ENCODE measurements at places on chromosomes 3 and 15.

DNA sequence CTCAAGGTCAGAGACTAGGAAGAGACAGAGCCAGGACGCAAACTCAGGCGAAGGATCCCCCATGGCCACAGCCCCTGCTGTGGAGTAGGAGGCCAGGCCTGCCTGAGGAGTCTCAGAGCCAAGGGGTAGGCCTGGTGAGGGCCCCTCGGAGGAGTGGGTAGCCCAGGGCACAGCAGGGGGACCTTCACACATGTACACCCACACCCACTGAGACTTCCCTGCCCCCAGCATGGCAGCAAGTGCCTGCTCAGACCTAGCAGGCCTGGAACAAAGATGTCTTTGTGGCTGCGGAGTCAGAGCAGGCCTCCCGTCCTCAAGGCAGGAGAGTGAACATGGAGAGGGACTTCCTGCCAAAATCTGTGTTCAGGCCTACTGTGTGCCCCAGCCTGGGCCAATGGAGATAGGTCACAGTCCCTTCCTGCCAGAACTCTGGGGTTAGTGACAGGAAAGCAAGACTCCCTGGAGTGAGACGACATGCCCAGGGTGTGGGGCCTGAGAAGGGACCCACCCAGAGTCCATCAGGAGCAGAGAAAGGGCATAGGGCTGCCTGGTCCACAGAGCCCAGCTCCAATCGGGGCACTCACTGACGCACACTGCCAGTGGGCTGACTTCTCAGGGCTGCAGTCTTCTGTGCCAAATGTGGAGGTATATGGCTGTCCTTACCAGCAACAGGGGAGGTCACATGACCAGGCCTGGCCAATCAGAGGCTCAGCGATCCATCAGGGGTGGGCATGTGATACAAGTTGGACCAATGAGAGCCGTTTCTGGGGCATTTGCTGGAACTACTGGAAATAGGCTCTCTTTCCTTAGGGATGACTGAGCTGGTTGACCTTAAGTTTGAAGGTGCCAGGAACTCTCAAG, 2.3 kb downstream of the GRIP2 start:
- no peak for DNase-seq

GRCh38 chr3:19934098-19934566, at the start of gene EFHB:
TSS of gene EFHB (minus strand) at chr3:19934217. CDS start at chr3:19934018, 199 bp downstream.
- peak; percentile 33 for DNase-seq

- DNase-seq, result peak; percentile 94
Measured at GRCh38 chr3:32238453-32239306, at the start of gene CMTM8. TSS of gene CMTM8 (plus strand) at chr3:32238680. CDS start at chr3:32238973, 293 bp downstream.

DNA sequence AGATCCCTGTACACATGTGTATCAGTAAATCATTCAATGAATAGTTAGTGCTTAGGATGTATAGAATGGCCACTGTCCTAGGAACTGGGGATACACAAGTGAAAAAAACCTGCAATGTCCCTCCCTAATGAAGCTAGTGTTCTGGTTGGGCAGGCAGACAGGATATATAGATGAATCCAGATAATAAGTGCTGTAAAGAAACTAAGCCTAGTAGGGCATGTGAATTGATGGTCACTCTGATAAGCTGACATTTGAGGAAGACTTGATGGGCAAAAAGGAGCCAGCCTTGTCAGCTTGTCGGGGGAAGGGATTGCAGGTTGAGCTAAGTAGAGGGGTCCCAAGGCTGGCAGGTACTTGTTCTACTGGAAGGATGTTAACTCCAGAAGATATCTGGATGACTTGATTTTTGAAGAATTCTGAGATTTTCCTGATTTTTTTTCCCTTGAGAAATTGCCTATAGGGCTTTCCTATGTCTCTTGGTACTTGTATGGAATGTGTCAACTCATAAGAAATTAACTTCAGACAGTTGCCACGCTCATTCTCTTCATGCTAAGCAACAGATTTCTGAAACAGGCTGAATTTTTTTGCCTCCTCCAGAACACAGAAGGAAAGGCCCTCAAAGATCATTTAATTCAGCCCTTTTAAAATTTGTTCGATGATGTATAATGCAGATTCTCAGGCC, 6.3 kb upstream of the KIF23 start:
- DNase-seq, result no peak

GRCh38 chr15:57439128-57440027, 63.1 kb downstream of the CGNL1 start:
- no peak for DNase-seq

- no peak for DNase-seq
Measured at GRCh38 chr3:40079847-40080240, 229.7 kb upstream of the EIF1B start.

GRCh38 chr3:183129243-183129642, 29.9 kb upstream of the MCCC1 start:
- no peak for DNase-seq

DNA sequence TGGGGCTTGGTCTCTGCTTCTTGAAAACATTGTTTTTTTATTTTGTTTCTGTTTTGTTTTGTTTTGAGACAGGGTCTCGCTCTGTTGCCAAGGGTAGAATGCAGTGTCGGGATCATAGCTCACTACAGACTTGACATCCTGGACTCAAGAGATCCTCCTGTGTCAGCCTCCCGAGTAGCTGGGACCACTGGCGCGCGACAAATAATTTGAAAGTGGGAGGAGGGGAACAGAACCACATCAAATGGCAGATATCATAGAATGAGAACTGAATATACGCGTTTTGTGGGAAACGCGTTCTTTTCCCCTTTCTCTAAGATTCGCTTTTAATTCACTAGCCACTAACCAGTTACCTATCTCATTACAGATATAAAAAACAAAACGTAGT, 641 bp upstream of the VPS13C start:
- DNase-seq, result no peak

- no peak for DNase-seq
Measured at GRCh38 chr3:125367403-125368230, 7.5 kb downstream of the ZNF148 start.

DNA sequence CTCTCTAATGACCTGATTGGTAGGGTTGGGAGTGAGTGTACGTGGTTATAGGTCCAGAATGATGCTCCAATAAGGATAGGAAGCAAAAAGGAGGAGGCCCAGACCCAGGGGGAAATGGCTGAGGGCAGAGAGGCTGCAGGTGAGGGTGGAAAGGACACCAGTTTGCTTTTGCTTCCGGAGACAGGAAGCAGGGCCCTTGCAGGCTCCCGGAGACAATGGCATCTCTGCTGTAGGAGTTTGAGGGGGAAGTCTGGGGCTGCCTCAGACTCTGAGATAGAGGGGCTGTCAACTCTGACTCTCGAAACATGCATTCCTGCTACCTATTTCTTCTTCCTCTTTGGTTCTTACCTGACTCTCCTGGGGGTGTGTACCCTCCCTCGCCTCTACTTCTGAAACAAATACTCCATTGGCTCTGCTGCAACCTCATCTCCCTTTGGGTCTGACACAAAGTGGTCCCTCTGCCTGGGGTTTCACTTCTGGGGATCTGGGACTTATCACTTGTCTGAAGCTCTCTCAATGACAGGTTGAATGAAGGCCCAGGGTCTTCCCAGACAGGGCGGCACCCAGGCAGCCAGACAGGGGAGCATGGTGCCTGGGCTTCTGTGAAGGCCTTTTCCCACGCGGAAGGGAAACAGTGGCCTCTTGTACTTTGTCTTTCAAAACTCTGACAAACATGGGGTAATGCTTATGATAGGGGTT, 61.5 kb downstream of the CHRD start:
- DNase-seq, result no peak

DNA sequence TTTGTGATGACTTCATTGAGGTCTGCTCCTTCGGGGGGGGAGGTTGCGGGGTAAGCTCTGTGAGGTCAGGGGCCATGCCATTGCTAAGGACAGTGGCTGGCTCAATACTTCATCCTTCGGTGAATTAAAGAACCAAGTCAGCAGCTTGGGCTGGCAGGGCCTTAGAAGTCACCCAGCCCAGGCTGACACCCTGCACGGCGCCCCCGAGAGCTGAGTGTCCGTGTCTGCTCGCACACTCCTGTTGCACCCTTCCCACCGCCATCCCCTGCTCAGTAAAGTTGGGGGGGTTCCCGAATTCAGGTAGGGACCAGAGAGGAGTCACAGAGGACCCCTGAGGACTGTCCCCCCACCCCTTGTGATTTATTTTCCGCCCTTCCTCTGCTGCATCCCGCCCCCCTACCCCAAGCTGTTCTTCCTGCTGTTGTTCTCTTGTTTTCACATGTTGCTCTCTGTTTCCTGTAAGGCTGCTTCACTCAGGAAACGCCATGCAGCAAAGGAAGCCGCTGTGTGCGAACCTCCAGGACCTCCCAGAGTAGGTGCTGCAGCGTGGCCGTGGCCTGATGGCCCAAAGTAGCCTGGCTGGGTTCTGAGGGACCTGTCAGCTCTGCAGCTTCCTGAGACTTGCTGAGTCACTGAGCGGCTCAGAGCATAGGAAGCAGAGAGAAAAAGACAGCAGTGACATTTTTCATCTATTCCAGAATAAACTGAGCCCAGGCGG, 14.4 kb downstream of the EFCC1 start:
- DNase-seq, result no peak

DNA sequence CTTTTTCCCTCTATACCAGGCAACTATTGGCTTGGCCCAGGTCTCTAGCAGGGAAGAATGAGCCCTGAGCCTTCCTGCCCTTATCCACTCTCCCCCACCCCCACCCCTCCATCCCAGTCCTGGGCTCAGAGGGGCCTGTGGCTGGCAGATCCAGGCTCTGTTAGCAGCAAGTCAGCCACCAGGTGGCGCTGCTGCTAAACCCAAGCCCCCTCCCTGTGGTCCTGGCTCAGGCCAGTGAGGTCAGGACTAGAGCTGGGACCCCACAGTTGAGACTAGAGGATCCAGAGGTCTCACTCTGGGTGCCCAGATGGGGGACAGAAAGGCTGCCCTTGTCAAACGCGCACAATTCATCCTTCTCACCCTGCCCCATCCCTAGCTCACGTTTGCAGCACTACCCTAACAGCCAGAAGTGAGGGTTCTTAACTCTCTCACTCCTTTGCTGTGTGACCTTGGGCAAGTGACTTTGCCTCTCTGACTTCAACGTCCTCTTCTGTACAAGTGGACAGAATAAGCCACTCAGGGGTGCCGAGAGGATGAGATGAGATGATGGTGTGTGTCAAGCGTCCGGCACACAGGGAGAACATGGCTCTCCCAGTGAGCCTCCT, 46.8 kb upstream of the SLC6A1 start:
- DNase-seq, result peak; percentile 86

GRCh38 chr15:87746333-87746732, 510.2 kb downstream of the NTRK3 start:
- no peak for DNase-seq

GRCh38 chr3:152574461-152575079, 260.4 kb upstream of the P2RY1 start:
- DNase-seq, result peak; percentile 54

DNA sequence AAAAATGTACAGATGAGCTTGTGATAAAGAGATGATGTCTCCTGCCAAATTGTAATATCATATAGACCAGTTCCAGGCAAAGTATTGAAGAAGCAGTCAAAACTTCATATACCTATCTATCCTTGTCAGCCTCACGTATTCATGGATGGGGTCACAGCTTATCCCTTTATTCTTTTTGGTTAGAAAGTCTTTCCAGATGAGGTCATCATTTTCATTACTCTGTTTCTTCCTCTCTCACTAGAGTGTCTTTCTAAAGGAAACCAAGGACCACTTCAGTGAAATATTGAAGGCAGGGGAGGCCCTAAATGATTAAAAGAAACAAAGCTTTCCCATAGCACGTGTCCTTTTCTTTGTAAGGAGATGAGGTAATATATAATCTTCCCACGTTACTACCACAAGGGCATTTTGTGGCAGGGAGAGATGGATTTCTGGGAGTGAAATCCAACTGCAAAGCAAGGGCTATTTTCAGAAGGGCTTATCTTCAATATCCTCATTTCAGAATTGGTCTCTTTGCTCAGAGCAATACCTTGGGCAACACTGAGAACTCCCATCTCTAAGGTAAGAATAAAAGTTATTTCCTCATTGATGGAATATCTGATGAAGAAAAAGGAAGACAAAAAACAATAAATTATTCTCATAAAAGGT, 260.2 kb downstream of the TIGIT start:
- no peak for DNase-seq

DNA sequence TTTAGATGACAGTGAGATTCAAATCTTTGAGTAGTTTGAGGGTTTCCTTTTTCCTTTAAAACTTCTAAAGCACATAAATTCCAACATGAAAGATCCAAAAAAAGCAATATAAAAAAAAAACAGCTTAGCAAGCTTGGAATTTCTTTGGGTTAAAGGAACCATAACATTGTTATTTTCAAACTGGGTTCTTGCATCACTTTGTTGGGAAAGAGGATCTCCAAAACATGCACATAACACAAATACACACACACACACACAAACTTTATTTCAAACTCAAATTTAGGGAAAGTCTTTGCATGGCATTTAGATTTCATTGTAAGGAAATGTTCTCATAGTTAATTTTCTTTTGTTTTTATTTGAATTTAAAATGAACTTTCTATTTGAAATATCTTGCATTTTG, 79.2 kb upstream of the COL8A1 start:
- DNase-seq, result no peak

DNA sequence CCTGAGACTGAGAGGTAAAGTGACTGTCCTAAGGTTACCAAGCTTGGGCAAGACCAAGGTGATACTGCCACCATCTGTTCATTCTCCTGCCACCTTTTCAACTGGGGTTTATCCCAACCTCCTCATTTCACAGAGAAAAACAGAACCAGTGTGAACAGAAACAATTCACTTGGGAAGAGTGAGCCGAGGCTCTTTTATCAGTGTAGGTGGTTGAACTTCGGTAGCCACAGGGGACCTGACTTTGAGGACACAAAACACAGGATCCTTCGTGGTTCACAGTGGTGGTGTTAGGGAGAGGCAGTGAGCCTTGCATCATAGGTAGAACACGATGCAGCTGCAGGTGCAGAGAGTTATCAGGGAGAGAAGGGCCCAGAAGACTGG, 72.8 kb upstream of the ICE2 start:
- DNase-seq, result no peak

DNA sequence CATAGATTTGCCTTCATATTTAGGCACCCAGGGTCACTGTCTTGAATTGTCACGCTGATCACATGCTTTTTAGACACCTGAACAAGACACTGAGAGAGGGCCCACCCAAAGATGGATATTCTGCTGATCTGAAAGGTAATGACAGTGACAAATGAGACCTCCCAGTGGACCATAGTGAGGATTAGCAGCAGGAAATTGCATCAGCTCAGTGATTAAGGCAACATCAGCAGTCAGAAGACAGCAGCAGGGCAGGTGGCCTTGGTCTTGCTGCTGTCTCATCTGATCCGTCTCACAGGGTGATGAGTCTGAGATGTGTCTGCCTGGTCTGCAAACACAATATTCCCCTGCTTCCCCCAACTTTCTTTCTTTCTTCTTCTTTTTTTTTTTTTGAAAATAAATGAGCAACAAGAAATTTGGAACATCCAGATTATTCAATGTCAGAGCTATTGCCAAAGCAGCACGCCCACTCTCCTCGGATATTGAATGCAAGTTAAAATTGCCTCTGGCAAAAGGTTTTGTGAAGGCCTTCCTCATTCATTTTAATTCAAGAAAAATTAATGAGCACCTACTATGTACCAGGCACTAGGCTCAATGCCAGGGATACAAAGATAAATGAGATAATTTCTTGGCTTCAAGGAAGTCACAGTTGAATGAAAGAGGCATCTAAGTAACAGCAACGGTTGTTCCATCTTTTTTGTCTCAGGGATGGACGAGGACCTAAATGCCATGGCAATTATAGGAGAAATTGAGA, 14.1 kb downstream of the OTOL1 start:
- DNase-seq, result no peak

Measured in D341Med (cell line).